Uterus (tissue), 4 donors: ENCODE measurements at places on chromosomes 3 and 15. TPM values are rescaled to one million over a fixed set of nuclear protein-coding genes. Genes with fewer than 3 reads are reported as not detected.

DNA sequence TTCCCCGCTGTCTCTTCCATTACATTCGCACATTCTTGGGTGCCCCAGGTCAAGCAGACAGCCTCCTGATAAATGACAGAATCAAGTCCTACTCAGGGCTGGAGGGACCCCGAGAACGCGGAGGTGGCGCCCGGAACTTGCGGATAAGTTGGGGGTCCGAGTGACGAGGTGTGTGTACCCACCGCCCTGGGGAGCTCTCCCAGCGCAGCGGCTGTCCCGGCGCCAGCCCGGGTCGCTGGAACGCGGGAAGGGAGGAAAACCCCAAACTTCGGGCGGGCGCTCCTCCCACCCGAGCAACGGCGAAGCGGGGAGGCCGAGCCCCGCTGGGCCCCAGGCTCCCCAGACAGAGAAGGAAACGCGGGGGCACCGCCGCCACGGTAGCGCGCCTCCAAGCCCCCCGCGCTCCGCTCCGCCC is 550 bp downstream of the CLN6 start:
- DNase-seq = peak; percentile 25

GRCh38 chr15:45199136-45199810 is 11.5 kb upstream of the SHF start:
- no peak for DNase-seq

DNA sequence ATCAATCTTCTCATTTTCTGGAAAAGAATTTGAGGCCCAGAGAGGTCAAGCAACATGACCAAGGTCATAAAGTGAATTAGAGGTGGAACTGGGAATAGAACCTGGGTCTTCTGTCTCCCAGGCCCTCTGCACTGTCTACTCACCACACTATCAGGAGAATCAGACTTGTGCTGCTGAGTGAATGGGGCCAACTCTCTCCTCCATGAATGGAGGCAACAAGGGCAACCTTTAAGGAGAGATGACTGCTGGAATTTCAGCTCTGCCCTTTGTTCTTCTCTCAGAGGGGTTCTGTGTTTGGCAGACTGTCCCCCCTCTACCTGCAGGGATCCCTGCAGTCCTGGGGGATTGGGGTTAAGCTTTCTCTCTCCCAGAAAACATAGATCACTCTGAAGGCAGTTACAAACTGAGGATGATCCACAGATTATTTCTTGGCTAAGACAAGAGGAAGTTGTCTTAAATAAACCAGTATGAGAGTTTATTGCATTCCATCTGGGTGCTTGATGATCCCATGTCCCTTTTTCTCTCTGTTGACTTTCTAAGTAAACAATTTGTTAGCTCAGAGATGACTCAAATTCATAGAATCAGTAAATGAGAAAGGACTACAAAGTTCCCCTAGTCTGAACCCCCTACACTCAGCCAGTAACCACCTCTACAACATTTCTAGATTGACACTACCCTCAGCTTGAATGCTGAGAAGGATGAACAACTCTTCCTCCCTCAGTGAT is 99.0 kb upstream of the LIPC start:
- no peak for DNase-seq

DNA sequence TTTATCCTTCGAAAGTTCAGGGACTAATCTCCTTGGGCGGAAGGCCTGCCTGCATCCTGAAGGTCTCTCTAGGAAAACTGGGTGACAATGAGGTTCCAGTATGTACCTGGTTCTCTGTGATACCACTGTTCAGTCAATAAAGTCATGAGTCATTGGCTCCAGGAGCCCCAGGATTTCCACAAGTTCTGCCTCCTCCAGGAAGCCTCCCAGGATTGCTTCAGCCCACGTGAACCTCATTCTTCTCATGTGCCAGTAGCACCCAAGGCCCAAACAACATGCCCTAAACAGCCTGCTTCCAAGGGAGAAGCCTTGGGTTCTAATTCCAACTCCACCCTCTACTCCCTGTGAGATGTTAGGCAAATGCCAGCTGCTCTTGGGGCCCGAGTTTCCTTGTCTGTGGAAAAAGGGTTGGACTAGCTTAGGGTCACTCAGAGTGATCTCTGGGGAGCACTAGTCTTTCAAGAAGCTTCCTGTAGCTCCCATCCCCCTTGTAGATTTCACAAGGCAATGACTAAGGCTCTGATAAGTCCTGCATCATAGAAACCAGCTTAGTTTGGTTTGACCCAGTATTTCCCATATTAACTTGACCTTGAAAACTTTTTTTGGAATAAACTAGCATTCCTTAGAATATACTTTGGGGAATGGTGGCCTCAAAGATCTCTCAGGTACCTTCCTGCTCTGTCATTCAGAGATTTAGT is 118.3 kb upstream of the ATP2B2 start:
- DNase-seq = no peak

DNA sequence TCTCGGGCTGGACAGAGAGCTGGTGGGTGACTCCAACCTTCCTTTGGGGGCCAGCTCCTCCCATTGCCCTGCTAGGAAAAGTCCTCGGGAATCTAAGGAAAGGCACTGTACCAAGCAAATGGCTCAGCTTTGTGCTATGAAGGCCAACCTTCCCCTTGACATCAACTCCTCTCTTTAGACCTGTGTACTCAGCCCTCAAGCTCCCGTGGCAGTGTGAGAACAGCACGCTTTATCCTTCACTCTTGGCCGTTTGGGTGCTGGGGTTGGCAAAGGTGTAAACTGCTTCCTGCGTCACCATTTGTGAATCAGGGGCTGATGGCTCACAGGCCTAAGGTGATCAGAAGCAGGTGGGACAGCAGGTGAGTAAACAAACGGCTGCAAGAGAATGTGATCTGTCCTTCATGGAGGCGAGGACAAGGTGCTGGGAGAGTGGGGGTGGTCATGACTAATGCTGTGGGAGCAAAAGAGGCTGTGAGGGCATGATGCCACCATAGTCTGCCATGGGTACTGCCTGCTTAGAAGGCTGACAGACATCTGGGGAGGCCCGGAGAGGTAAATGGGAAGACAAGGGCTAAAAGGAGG is 165.2 kb upstream of the TPM1 start:
- DNase-seq = no peak

DNA sequence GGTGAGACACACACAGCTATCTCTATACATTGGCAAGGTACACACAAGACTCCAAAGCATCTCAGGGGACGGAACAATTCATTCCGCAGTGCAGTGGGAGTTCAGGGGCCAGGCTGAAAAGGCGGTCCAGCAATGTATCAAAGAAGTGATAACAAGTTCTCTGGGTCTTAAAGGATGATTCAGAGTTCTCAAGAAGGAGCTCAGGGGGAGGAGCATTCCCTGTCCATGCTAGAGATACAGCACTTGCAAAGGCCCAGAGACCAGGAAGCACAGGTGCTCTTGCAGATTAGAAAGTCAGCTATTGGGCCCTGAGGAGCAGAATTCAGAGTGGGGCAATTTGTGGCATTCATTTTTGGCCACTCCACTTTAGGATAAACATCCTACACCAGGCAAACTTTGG is 34.9 kb downstream of the MECOM start:
- DNase-seq = no peak

GRCh38 chr3:195883160-195883559 is 25.2 kb downstream of the TNK2 start:
- DNase-seq = no peak

DNA sequence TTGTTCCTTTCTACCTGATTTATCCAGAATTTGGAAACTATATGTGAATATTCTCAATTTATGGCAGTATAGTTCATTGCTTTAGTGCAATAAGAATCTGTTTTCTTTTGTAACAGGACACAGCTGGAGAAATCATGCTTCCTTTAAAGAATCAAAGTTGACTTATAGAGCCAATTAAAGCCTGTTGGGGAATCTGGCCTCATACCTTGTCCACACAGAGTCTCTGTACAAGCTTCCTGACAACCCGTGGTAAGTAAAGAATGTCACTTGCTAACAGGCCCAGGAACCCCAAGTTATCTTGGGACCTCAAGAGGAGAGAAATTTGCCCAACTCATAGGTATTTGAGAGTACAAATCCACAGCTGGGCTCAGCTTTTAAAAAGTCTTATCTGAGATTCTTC is 10.2 kb downstream of the ZNF445 start:
- DNase-seq = no peak

DNA sequence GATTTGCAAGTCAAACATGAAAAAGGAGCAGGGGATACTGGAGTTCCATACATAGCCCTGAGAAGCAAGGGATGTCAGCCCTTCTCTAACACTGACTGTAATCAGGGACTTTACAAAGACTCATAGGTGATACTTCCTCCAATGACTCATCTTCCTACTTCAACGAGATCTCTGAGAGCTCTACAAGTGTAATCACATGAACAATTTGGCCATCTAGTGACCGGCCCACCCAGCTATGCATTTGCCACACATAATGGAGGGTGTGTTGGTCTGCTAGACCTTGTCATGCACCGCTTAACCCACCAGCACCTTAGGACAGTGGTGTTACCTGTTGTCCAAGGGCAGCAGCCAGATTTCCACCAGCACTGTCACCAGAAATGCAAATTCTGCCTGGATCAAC is 75.3 kb downstream of the NCEH1 start:
- no peak for DNase-seq

GRCh38 chr3:135538123-135538522 is 427.4 kb upstream of the PPP2R3A start:
- DNase-seq = no peak

GRCh38 chr15:78691851-78692421 is 50.9 kb upstream of the CHRNB4 start:
- DNase-seq = no peak

Gene SLC2A2
- not detected for total RNA-seq

Gene ZNF148
- total RNA-seq = 93.1 TPM

Gene CAND2
- 6.8 TPM for total RNA-seq

Gene OTOL1
- total RNA-seq = not detected
